ENCODE measurements at places on chromosomes 2 and 18. TPM values are rescaled to one million over a fixed set of nuclear protein-coding genes. Genes with fewer than 3 reads are reported as not detected.
A peak's percentile ranks its signal among the peaks of the same experiment; 100 is the strongest.

- DNase-seq, result no peak
Observed at GRCh38 chr2:50952596-50952995, 79.3 kb downstream of the NRXN1 start.

- no peak for DNase-seq
Observed at GRCh38 chr2:159098921-159099411, 130.5 kb downstream of the TANC1 start.

DNA sequence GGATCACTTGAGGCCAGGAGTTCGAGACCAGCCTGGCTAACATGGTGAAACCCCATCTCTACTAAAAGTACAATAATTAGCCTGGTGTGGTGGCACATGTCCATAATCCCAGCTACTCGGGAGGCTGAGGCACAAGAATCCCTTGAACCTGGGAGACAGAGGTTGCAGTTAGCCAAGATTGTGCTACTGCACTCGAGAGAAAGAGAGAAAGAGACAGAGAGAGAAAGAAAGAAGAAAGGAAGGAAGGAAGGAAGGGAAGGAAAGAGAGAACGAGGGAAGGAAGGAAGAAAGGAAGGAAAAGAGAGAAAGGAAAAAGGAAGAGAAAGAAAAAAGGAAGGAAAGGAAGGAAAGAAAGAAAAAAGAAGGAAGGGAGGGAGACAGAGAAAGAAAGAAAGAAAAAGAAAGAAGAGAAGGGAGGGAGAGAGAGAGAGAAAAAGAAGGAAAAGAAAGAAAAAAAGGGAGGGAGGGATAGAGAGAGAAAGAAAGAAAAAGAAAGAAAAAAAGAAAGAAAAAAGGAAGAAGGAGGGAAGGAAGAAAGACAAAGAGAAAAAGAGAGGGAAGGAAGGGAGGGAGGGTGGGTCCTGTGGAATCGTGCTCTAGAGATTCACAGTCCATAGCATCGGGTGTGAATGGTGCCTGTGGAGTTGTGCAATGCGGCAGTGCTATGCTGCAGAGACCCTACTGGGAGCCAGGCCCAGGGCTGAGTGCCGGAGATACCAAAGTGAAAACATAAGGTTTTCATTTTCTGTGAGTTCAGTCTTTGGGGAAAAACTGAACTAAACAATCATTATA, 4.6 kb upstream of the SDC1 start:
- DNase-seq, result no peak

- no peak for DNase-seq
Observed at GRCh38 chr2:174691201-174691779, 73.0 kb downstream of the CHRNA1 start.

DNA sequence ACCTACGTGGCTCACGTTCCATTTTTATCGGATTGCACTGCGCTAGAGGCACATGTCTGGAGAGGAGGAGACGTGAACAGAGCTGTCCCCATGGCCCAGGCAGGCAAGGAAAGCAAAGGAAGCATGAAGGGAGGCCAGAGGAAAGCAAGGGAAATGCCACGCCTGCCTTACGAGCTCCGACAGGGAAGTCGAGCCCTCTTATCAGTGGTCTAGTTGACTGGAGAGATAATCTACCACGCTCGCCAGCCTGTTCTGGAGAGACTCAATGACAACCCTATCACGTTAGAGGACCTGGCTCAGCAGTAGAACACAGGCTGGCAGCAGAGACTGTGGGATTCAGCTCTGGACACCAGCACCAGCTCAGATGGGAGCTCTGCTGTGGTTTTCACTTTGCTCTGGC, 202.6 kb upstream of the ID2 start:
- DNase-seq, result no peak

GRCh38 chr2:142874293-142874814, 3.1 kb upstream of the KYNU start:
- DNase-seq, result no peak

GRCh38 chr2:11343368-11343649, 1.1 kb downstream of the ROCK2 start:
- no peak for DNase-seq

GRCh38 chr2:7896940-7897487, 784.8 kb upstream of the ID2 start:
- no peak for DNase-seq

- no peak for DNase-seq
Observed at GRCh38 chr2:29723255-29724001, 198.0 kb downstream of the ALK start.

- no peak for DNase-seq
Observed at GRCh38 chr18:55387139-55387984, 200.6 kb downstream of the TCF4 start.

- DNase-seq, result no peak
Observed at GRCh38 chr2:7987992-7988391, 693.9 kb upstream of the ID2 start.

- peak; percentile 85 for DNase-seq
Observed at GRCh38 chr18:51668101-51668500, 470.6 kb upstream of the MEX3C start.

DNA sequence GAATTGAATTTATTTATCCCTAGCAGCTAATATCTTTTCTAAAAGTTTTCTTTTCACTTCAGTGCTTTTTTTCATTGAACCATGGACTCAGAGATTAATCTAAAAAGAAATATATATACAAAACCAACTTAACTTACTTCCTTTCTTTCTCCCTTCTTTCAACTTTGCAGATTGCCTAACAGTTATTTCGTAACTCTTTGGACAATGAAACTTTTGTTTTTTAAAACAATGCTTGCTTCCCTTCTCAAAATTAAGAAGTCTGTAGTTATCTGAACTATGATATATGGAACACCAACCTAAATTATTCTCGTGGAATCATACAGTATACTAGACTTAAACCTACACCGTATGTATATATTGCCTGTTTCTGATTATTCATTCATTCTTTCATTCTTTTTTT, 62.9 kb downstream of the MIB1 start:
- no peak for DNase-seq

DNA sequence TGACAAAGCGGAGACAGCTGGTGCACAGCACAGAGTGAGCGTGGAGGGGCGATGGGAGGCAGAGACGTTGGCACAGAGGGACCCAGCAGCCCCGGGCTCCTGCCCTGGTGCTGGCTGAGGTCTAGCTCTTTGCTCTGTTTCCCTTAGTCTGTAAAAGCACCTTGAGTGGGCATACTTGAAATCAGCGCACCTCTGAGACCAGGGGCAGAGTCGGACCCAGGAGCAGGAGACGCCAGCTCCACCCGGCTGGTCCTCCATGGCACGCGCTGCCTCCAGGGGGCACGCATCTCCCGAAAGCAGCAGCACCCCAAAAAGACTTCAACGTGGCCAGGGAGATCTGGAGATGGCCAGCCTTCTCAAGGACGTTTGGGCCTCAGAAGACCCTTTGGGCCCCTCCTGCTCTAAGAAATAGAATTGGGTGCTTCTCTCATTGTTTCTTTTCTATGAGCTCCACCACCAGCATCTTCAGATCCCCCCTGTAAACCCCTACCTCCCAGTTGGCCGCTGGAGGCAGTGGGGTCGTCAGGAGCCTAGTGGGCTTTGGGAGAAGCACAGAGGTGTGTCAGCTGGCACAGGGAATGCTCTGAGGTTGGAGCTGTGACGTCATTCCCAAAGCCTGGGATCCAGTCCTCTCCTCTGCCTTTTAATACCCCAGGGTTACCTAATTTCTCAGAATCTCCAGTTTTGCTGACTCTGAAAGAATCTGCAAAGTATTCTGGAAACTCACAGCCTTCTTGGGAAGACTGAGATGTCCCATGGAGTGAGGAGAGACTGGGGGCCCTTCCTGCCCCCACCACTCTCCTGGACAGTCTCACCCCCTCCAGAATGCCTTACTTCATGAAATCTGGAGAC, 58.9 kb downstream of the CIB4 start:
- no peak for DNase-seq

DNA sequence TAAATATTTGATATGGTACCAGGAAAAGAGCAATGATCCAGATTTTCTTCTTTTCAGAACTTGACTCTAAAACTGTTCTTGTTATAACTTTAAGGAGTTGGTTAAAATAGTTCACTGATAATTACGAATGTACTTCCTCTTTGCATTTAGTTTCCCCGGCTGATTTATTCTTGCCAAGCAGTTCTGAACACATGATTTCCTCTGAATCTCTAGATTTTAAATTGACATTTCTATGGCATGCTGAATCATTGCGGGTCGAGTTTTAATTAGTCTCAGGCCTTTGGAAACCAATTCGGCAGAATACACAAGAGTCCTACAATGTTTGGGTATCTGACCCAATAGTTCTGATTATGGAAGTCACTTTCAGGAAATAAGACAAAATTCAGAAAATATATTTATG, 37.3 kb upstream of the DNAH7 start:
- no peak for DNase-seq

GRCh38 chr2:131143803-131144202, 38.7 kb downstream of the PLEKHB2 start:
- no peak for DNase-seq

DNA sequence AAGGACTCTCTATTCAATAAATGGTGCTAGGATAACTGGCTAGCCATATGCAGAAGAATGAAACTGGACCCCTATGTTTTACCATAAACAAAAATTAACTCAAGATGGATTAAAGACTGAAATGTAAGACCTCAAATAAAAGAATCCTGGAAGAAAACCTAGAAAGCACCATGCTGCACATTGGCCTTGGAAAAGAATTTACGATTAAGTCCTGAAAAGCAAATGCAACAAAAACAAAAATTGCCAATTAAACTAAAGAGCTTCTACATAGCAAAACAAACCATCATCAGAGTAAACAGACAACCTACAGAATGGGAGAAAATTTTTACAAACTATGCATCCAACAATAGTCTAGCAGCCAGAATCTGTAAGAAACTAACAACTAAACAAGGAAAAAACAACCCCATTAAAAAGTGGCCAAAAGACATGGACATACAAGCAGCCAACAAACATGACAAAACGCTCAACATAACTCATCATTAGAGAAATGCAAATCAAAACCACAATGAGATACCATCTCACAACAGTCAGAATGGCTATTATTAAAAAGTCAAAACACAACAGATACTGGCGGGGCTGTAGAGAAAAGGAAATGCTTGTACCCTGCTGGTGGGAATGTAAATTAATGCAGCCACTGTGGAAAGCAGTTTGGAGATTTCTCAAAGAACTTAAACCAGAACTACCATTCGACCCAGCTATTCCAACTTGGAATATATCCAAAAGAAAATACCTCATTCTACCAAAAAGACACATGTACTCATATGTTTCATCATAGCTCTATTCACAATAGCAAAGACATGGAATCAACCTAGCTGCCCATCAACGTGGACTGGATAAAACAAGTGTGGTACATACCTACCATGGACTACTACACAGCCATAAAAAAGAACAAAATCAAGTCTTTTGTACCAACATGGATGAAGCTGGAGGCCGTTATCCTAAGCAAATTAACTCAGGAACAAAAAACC, 30.6 kb downstream of the SEPTIN10 start:
- DNase-seq, result no peak

GRCh38 chr18:22946846-22947245, 13.7 kb downstream of the RBBP8 start:
- DNase-seq, result no peak

DNA sequence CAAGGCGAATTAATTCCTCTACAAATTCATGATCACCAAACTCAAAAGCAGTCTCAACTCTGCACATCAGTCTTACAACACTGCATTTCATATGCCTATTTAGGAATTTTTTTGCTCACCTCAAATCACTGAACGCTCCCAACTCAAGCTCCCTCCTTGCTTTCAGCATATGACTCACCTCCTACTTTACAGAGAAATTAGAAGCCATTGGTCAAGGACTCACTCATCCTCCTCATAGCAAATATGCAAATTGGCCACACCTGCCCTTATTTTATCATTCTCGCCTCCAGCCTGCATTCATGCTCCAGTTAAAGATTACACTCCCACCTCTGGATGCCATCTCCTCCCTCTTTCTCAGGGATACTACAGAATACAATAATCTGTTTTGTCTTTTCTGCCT, 148.8 kb downstream of the MBD2 start:
- no peak for DNase-seq

Gene NOL4
- total RNA-seq, result 0.63 TPM

GRCh38 chr2:231680992-231681852, 27.1 kb upstream of the PTMA start:
- DNase-seq, result peak; percentile 86

GRCh38 chr2:189522435-189523151, 58.0 kb downstream of the SLC40A1 start:
- DNase-seq, result no peak

DNA sequence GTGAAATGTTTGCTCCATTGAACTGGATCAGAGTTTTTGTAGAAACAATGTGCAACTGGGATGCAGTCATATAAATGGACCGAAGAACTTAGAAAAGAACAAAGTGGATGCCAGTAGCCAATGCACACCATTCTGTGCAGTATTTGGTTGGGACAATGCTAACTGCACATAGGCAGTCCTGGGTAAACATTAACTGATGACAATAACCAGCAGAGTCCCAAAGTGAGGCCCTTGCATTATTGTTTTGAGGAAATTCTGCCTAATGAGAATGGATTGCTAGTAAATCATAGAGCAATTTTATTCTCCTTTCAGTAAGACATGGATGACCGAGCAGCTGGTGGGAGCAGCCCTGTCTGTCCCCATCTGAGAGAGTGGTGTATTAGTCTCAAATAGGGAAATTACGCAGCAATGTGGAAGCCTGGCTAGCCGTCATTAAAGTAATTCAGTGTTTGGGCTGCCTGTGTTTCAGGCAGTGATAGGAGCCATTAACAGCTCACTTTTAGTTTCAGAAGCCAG, 94.9 kb downstream of the KCTD1 start:
- DNase-seq, result no peak

Gene TUBA3E
- not detected for total RNA-seq

Gene KATNAL2
- 8.7 TPM for total RNA-seq

DNA sequence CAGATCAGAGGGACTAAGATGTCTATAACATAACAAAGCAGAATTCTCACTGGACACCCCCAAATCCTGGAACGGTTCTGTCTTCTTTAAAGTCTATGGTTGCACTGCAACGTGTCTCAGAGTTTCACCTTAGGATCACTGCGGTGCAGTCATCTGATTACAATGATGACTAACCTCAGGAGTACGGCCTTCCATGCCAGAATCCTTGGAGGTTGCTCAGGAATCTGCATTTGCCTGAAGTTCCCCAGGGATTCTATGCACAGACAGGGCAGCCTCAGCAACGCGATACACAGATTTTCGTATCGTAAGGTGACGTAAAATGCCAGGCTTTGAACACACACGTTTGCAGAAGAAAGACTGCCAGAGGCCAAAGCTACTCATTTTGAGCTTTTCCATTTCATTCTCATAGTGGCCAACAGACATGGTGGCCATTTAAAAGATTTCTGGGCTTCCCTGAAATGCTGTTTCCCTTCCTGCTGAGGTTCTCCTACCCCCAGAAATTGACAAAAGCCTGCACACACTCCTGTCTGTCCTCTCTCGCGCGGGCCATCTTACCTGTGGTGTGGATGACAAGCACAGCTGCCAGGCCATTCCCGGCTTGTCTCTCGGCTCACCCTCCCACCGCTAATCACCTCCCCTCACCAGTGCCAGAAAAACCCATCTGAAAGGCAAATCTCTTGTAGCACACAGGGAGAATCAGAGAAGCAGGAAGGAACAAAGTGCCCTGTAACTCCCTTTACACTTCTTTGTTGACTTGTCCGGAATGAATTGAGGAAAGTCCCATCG, 148.8 kb downstream of the ACKR3 start:
- DNase-seq, result no peak

Gene RNU2-63P
- total RNA-seq, result 24.6 TPM

Measured in neural crest cell (in vitro differentiated cells).